Neural cell (in vitro differentiated cells): ENCODE measurements at places on chromosomes 5 and 9. TPM values are rescaled to one million over a fixed set of nuclear protein-coding genes. Genes with fewer than 3 reads are reported as not detected.

UBAP1 gene
- polyA plus RNA-seq = 33.2 and 35.1 TPM in 2 replicates

DCAF12 gene
- 37.5 and 37.7 TPM in 2 replicates for polyA plus RNA-seq

CCL28 gene
- not detected in 2 replicates for polyA plus RNA-seq

IL9 gene
- polyA plus RNA-seq = not detected in 2 replicates

TLE1 gene
- polyA plus RNA-seq = 93.0 and 93.6 TPM in 2 replicates

LHX3 gene
- not detected in 2 replicates for polyA plus RNA-seq

GTF2H2 gene
- polyA plus RNA-seq = 25.8 and 32.5 TPM in 2 replicates

F2RL1 gene
- 0.12 and 0.78 TPM in 2 replicates for polyA plus RNA-seq

SLC6A19 gene
- not detected in 2 replicates for polyA plus RNA-seq

APBA1 gene
- polyA plus RNA-seq = 10.9 and 13.4 TPM in 2 replicates

CER1 gene
- polyA plus RNA-seq = not detected in 2 replicates

CATSPER3 gene
- 0.17 and 0.80 TPM in 2 replicates for polyA plus RNA-seq

DYNC2I2 gene
- 82.5 and 86.6 TPM in 2 replicates for polyA plus RNA-seq

PGM5 gene
- polyA plus RNA-seq = not detected in 2 replicates

FLT4 gene
- 0.04 and 4.1 TPM in 2 replicates for polyA plus RNA-seq

C5orf52 gene
- not detected in 2 replicates for polyA plus RNA-seq

LCN1 gene
- polyA plus RNA-seq = not detected in 2 replicates

KCTD16 gene
- 7.1 and 7.2 TPM in 2 replicates for polyA plus RNA-seq

PCDHGA4 gene
- 0.38 TPM in 1 of 2 replicates, not detected in the other for polyA plus RNA-seq

NMUR2 gene
- not detected in 2 replicates for polyA plus RNA-seq

SLC25A51 gene
- polyA plus RNA-seq = 26.8 and 34.5 TPM in 2 replicates

HMGCS1 gene
- polyA plus RNA-seq = 433 and 498 TPM in 2 replicates

POMT1 gene
- 131 and 155 TPM in 2 replicates for polyA plus RNA-seq

BSPRY gene
- polyA plus RNA-seq = not detected in 2 replicates

ZBED3 gene
- polyA plus RNA-seq = 0.56 and 5.0 TPM in 2 replicates

TEK gene
- polyA plus RNA-seq = 0.83 TPM in 1 of 2 replicates, not detected in the other

SV2C gene
- 0.45 and 0.88 TPM in 2 replicates for polyA plus RNA-seq

KIF20A gene
- polyA plus RNA-seq = 1.9 and 2.1 TPM in 2 replicates

F2RL2 gene
- not detected in 2 replicates for polyA plus RNA-seq

MGAT1 gene
- 31.8 and 42.6 TPM in 2 replicates for polyA plus RNA-seq

FXN gene
- 3.5 and 7.3 TPM in 2 replicates for polyA plus RNA-seq

CKMT2 gene
- polyA plus RNA-seq = not detected in 2 replicates

IFNA21 gene
- not detected in 2 replicates for polyA plus RNA-seq

PTGES gene
- polyA plus RNA-seq = 0.63 and 1.2 TPM in 2 replicates

MSX2 gene
- not detected in 2 replicates for polyA plus RNA-seq

TMEM161B gene
- 72.0 and 77.6 TPM in 2 replicates for polyA plus RNA-seq

PTCD2 gene
- 4.4 and 4.5 TPM in 2 replicates for polyA plus RNA-seq

UGCG gene
- 83.2 and 93.6 TPM in 2 replicates for polyA plus RNA-seq

DCANP1 gene
- polyA plus RNA-seq = not detected in 2 replicates

MAMDC2 gene
- polyA plus RNA-seq = 0.30 and 0.56 TPM in 2 replicates

DCTN3 gene
- 380 and 391 TPM in 2 replicates for polyA plus RNA-seq

FOXD4 gene
- 2.3 and 2.5 TPM in 2 replicates for polyA plus RNA-seq

GLE1 gene
- 29.6 and 33.2 TPM in 2 replicates for polyA plus RNA-seq

TAF11L5 gene
- not detected in 2 replicates for polyA plus RNA-seq

C9orf152 gene
- polyA plus RNA-seq = not detected in 2 replicates

ZNF454 gene
- polyA plus RNA-seq = 0.61 and 1.1 TPM in 2 replicates

SIMC1 gene
- 20.7 and 23.1 TPM in 2 replicates for polyA plus RNA-seq

TMEM232 gene
- 7.4 and 8.9 TPM in 2 replicates for polyA plus RNA-seq

CD74 gene
- polyA plus RNA-seq = not detected in 2 replicates

IL7R gene
- 0.10 TPM in 1 of 2 replicates, not detected in the other for polyA plus RNA-seq

OMD gene
- not detected in 2 replicates for polyA plus RNA-seq

FOXD4L6 gene
- 0.40 and 2.3 TPM in 2 replicates for polyA plus RNA-seq

PFN3 gene
- not detected in 2 replicates for polyA plus RNA-seq

C1QTNF3 gene
- 32.0 and 33.1 TPM in 2 replicates for polyA plus RNA-seq

CDC20B gene
- polyA plus RNA-seq = 0.28 TPM in 1 of 2 replicates, not detected in the other

MARCHF3 gene
- 1.1 and 3.9 TPM in 2 replicates for polyA plus RNA-seq

COL15A1 gene
- polyA plus RNA-seq = 2.8 and 3.4 TPM in 2 replicates

AFAP1L1 gene
- not detected in 2 replicates for polyA plus RNA-seq
